ENCODE measurements at places on chromosomes 16 and 17.

- no peak for DNase-seq
Measured at GRCh38 chr17:17696882-17697633, 15.8 kb downstream of the RAI1 start.

- DNase-seq = no peak
Measured at GRCh38 chr17:8836821-8837562, 30.5 kb downstream of the PIK3R6 start.

GRCh38 chr17:15918661-15919259 is 26.2 kb upstream of the ADORA2B start:
- no peak for DNase-seq

GRCh38 chr16:73199214-73199613 is 151.3 kb upstream of the ZFHX3 start:
- no peak for DNase-seq

GRCh38 chr16:52283018-52283417 is 263.9 kb downstream of the TOX3 start:
- no peak for DNase-seq

GRCh38 chr17:68273722-68274121 is 17.2 kb downstream of the SLC16A6 start:
- no peak for DNase-seq

DNA sequence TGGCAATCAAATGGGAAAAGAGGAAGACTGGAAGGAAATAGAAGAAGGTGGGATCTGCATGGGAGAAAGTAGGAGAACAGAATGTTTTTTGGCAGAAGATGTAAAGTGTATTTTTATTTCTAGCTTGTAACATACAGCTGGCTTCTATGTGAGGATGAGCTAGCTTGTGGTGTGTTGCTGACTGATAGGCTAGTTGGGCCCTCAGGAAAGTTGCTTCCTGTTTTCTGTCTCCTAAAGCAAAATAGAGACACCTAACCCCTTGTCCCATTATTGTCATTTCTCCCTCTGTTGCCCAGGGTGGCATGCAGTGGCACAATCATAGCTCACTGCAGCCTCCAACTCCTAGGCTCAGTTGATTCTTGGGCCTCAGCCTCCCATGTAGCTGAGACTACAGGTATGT is 15.9 kb downstream of the TNRC6A start:
- DNase-seq = no peak
